ENCODE measurements at places on chromosomes 2 and 18.

DNA sequence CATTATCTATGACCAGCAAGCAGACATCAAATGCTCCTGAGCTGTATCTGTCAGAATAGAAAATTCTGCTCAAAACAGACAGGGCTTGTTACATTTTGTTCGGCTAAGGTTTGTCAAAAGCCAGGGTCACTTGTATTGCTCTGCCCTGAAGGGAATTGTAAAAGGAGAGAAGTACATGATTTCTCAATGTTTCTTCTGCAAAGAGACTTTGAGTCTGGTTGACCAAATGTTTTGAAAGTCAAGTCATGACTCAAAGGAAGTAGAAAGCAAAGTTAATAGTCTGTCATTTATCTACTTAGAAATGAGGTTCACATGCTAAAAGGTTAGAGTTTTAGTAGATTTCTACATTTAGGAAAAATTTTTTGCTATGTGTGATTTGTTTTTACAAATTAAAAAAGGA lies 1624.1 kb upstream of the ZEB2 start:
- no peak for DNase-seq

GRCh38 chr2:41199334-41199733 lies 747.4 kb upstream of the SLC8A1 start:
- DNase-seq, result no peak

- DNase-seq, result peak; percentile 55
These were observed 7.7 kb downstream of the OTX1 start for GRCh38 chr2:63058144-63058920.

- DNase-seq, result no peak
These were observed 20.9 kb downstream of the CD8A start for GRCh38 chr2:86769838-86770237.

GRCh38 chr2:237878-238277 lies 26.0 kb downstream of the SH3YL1 start:
- no peak for DNase-seq

DNA sequence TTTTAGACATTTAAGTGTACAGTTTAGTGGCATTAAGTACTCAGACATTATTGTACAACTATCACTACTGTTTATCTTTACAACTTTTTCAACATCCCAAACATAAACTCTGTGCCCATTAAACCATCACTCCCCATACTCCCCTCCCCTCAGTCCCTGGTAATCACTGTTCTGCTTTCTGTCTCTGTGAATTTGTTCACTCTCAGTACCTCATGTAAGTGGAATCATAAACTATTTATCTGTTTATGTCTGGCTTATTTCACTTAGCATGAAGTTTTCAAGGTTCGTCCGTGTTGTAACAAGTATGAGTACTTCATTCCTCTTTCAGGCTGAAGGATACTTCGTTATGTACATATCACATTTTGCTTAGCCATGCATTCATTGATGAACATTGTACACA lies 9.8 kb upstream of the RUFY4 start:
- DNase-seq, result no peak

DNA sequence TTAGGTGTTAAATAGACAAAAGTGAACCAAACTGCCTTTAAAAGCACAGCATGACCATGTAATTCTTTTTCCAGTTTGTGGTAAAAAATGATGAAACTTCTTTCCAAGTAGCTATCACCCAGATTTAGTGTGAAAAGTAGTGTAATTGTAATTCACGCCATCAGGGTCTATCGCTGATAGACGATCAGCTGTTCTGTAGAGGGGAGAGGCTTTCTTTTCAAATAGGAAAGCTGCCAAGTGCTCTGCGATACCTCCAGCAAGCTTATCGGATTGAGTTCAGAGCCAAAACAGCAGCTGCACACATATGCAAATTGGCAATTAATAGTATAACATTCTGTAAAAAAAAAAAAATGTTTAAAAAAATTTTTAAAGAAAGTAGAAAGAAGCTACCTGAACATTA lies 61.9 kb upstream of the PSMD14 start:
- no peak for DNase-seq

DNA sequence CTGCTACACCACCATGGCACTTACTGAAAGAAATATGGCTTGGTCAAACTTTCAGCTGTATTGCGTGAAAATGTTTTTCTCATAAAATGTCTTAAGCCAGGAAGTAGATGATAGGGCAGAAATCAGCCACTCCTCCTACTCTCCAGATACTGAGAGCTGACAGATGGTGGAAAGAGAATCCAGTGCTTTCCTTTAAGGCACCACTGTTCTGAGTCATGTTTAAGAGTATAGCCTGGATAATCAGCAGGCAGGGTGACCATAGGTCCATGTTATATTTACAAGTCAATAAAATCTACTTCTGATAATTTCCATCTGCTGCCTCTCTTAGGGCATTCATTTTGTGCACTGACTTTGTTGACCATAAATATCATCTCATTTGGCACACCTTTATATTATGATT lies 21.9 kb downstream of the ARPC2 start:
- no peak for DNase-seq

DNA sequence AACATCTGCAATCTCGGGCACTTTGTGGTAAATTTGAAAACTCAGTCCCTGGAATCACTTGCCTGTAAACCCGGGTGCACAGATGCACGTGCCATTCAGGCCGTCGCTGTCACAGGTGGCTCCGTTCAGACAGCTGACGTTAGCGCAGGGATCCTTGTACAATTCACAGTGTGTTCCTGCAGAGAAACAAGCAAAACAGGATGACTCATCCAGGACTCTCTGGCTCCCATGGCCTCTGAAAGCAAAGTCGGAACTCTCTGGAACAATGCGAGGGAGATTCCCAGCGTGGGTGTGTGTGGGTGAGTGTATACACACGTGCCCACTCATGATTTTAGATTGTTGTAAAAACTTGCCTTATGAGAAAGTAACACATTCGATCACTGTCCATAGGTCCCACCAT lies 136.1 kb upstream of the PID1 start:
- DNase-seq, result peak; percentile 26

GRCh38 chr18:54880395-54881105 lies 52.3 kb downstream of the RAB27B start:
- DNase-seq, result no peak

- no peak for DNase-seq
These were observed 104.5 kb upstream of the TTC39C start for GRCh38 chr18:23910032-23910431.

DNA sequence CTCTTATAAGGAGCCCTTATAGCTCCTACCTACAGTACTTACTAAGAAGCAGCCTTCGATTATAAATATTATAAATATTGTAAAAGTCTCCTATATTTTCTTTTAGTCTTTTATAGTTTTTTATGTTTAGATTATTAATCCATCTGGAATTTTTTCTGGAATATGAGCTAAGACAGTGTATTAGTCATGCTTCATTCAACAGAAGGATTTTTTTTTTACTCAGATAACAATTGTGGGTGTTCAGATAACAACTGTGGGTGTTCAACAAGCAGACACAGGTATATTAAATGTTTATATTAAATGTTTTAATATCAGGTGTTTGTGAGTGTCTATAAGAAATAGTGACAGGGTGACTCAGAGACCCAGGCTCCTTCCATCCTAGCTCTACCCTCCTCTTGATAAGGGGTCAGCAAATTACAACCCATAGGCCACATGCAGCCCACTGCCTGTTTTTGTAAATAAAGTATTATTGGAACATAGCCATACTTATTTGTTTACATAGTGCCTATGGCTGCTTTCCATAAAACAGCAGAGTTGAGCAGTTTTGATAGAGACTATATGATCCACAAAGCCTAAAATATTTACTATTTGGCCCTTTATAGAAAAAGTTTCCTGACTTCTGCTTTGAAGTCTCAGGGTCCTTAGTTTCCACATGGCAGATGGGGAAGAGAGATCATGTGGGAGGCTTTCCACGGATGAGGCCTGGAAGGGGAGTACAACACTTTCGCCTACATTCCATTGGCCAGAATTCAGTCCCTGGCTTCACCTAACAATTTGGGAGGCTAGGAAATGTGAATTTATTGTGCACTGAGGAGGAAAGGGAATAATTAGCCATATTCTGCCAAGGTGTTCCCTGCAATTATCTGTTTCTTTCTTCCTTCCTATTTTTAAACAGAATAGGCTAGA lies 4.3 kb upstream of the SPATS2L start:
- no peak for DNase-seq

DNA sequence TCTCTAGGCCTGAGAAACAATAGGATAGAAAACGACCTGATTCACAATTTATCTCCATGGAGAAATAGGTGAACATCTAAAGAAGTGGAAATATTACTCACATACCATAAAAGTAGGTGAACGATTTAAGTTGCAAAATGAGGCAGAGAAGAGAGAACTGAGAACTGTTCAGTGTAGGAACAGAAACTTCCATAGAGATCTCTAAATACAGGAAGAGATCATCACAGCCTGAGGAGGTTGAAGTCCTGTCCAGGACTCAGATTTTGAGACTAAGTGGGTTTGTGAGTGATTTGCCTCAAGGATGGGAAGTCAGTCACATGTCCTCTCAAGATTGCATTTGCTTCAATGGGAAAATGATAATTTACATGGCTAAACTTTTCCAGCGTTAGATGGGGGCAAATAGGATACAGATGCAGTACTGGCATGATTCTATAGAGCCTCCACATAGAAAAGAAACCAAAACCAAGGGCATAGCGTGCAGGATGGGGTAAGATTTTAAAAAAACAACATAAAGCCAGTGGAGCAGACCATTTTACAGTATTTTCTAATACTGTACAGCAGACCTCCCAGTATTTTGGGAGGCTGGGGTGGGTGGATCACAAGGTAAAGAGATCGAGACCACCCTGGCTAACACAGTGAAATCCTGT lies 68.8 kb downstream of the MEP1B start:
- DNase-seq, result no peak
